ENCODE measurements at places on chromosomes 2 and 18.

DNA sequence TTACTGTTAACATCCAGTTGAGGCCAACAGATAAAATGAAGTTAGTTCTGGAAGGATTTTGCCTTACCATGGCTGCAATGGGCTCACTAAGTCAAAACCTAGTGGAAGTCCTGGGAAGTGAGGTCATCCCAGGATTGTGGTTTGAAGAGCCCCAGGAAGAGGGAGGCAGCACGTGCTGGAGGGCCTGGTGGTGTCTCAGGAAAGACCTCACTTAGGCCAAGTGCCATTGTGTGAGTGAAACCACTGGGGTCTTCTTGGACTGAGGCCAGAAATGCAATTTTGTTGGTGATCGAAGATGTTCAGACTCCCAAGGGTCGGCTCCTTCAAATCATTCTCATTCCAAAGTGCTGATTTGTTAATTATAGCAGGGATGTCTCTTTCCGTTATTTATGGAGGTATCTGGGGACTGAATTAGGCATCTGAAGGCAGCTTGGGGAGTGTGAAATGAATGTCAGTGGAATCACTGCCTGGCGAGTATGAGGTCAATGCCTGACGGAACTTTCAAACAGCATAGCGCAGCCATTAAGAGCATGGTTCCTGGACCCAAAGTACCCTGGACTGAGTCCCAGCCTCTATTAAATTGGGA, 60.0 kb downstream of the IL1R2 start:
- DNase-seq = no peak

- DNase-seq = no peak
These were observed 326.4 kb downstream of the CYRIA start for GRCh38 chr2:16339206-16339605.

DNA sequence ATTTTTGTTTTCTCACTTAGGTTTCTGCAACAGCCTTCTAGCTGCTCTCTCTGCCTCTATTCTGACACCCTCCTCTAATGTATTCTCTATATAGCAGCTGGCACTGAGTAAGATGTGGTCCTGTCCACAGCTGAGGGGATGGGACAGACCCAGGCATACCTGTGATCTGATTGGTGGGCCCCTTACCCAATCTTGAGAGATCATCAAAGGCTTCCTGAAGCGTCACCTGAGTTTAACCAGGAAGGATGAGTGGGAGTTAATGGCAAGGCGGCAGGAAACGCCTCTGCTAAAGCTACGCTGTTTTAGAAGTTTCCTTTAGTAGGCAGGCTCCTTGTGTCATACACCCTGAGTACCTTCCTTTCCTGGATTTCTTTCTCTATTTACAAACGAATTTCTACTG, 5.7 kb upstream of the TET3 start:
- peak; percentile 59 for DNase-seq

DNA sequence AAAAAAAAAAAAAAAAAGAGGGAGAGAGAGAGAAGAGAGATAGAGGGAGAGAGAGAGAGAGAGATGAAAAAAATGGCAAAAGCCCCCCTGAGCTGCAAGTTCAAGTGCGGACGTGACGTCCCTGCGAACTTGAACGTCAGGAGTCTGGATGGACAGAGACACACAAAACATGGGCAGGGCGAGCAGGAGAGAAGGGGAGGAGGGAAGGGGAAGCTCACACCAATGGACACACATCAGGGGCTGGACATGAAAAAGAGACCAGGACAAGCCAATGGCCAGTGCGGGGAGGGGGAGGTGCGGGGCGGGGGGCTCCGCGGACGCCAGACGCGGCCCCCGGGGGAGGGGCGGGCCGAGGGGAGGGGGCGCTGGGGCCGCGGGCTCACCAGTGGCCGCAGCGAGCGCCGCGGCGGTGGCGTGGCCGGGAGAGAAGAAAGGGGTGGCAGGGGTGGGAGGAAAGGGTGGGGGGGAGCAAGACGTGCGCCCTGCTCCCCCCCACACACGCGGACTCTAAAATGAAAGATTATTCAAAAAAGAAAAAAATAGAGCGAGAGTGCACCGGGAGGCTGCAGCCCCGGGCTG, at the start of gene BCL11A:
Gene BCL11A (minus strand): TSS at position 160 of the 579 bp plus-strand sequence. CDS start 384 bp downstream, outside the sequence.
- no peak for DNase-seq

DNA sequence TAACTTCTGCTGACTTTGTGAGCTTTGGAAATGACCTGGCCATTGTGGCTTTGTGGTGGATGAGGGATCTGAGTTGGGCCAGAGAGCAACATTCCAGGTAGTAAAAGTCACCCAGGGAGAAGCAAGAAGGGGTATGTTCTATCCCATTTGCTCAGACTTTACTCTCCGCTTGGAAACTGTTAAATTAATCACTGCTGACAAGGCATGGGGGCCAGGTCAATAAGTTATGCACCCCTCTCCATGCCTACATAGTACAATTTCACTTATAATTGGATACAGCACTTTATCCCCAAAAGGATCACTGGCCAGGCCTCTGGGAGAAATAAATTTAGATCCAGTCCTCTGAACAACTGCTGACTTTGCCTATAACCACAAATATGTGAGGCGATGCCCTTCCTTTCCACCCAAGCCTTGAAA, 92.1 kb downstream of the RPRM start:
- no peak for DNase-seq

GRCh38 chr2:152867397-152867796, 149.0 kb downstream of the ARL6IP6 start:
- no peak for DNase-seq

GRCh38 chr18:57249179-57249578, 102.3 kb downstream of the BOD1L2 start:
- no peak for DNase-seq

DNA sequence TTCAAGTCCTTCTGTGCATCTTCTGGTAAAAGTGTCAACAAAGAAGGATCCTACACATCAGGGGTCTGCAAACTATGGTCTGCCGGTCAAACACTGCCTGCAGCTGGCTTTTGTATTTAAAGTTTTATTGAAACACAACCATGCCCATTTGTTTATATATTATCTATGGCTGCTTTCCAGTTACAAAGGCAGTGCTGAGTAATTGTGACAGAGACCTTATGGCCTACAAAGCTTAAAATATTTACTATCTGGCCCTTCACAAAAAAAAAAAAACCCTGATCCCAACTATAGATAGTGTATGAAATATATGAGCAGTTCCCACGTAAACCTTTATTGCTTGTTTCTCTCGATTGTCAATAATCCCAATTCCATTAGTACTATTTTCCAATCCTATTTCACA, 101.4 kb downstream of the RBMS1 start:
- DNase-seq = no peak

- no peak for DNase-seq
These were observed 54.2 kb downstream of the AKAIN1 start for GRCh38 chr18:5142859-5143258.

GRCh38 chr2:7878786-7879482, 802.9 kb upstream of the ID2 start:
- DNase-seq = no peak

GRCh38 chr2:240479111-240479501, 43.6 kb downstream of the GPC1 start:
- no peak for DNase-seq

- no peak for DNase-seq
These were observed 8.5 kb upstream of the SP140L start for GRCh38 chr2:230318190-230319121.

DNA sequence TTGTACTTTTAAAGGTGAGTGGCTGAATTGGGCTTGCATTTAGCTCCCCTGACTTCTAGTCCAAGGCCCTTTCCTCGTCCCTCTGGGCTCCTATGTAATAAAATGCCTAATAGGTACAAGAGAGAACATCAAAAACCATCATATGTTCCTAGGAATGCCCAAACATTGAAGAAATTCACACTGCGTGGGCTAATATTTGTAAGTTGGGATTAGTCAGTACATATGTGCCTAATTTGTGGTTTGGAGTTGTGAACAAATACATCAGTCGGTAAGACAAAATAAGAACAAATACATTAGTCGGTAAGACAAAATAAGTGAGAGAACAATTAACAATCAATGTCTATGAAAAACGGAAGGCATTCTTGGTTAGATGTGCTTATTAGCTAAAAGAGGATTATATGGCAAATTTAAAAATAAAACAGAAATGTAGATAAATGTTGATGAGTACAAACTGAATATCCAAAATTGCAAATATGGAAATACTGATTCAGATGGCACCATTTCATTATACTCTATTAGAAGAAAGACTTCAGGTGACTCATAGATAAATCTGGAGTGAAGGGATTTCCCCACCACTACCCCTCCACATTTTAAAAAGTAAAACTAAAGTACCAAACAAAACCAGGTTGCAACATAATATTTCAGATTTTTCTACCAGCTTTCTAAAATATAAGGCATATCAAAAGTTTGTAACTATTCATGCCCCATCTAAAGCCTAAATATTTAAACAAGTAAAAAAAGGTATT, 325.4 kb downstream of the ZEB2 start:
- DNase-seq = no peak

DNA sequence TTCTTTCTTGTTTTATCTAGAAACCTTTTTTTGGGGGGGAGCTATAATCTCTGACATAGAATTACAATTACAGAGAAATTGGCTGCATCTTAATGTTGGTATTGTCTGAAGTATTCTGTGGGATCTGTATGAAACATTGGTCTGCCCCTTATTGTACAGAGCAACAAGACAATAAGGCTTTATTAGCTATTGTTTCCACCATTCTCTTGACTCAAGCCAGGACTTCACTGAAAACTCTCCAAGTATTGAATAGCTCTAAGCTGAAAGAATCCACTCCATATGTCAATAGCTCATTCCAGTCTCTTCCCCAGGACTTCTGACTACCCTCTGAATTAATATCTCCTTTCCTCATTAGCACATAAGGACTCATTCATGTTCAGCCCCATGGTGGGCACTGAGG, 77.8 kb downstream of the RHBDD1 start:
- no peak for DNase-seq

GRCh38 chr2:69665152-69665551, 21.6 kb upstream of the AAK1 start:
- DNase-seq = no peak

Measured in stimulated activated naive CD4-positive, alpha-beta T cell treated with Interleukin-2 at 50 U/mL for 16 hours (primary cell).